MCF 10A (cell line): ENCODE measurements at places on chromosomes 6 and 20.

DNA sequence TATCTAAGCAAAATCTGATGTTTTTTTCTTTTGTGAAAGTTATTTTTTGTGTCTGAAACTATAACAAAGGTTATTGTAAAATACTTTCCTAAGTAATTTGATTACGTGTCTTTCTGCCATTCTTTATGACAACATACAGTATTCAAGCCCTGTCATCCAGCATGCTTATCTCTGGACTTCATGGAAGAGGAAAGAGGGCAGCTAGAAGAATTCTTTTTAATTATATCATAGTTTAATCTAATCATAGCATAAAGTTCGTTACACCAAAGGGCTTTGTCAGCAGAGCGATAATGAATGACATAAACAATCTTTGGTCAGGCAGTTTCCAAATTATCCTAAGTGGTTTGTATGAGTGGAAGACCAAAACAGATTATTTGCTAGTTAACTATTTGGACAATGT lies 3.5 kb downstream of the ENPP3 start:
- DNase-seq: no peak

DNA sequence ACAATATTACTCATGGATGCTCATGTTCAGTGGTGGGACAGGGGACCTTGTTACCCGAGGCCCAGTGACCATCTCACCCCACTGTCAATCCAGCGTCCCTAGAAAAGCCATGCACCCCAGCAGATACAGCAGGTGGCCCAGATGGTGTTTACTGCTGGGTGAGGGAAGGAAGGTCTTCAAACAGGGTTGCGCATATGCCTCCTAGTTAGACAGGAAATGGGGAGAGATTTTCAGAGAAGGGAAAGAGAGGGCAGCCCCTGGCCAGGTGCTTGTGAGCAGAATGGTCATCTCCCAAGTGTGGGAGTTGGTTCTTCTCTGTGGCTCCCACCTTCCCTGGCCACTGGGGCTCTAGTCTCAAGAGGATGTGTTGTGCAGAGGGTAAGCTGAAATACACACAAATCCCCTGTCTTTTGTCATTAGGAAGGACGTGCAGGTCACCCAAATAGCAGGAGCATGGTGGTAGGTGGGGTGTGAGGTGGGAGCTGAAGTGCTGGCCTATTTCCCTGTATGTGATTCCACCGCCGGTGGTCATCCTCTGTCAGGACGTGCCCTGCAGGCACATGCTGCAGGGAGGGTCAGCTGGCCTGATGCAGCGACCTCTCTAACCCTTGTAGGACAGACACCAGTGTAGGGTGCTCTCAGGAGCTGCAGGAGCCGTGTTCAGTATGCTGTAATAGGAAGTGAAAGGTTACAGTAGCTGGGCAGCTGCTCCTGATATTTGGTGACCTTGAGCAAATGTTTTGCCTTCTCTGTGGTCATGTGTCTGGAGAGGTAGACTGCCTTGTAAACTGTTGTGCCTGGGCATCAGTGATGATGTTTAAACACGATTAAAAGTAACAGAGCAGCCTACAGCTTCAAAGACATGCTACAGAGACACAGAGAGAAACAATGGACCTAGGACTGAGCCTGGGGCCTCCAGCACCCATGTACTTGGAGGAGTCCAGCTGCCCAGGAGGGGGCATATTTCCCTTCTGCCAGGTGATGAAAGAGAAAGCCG lies 3.2 kb upstream of the CST3 start:
- DNase-seq: no peak

- peak; percentile 14 for DNase-seq
Observed at GRCh38 chr6:1088492-1089001, 223.4 kb upstream of the FOXQ1 start.

GRCh38 chr6:79984261-79984660 lies 20.2 kb upstream of the TTK start:
- DNase-seq: peak; percentile 26
